NCI-H1092 treated with DMSO at 0.1 percent for 48 hours (cell line): ENCODE measurements at places on chromosomes 6 and 20.
A peak's percentile ranks its signal among the peaks of the same experiment; 100 is the strongest.

GRCh38 chr6:163180874-163181541, 233.5 kb upstream of the QKI start:
- no peak for DNase-seq

- peak; percentile 20 for DNase-seq
Measured at GRCh38 chr20:47008842-47009518, 114.3 kb downstream of the EYA2 start.

- no peak for DNase-seq
Measured at GRCh38 chr6:47403801-47404200, 73.8 kb upstream of the CD2AP start.

- DNase-seq, result peak; percentile 54
Measured at GRCh38 chr6:24666097-24666640, 530 bp downstream of the TDP2 start.

- DNase-seq, result no peak
Measured at GRCh38 chr6:169883316-169883715, 131.9 kb downstream of the ERMARD start.

DNA sequence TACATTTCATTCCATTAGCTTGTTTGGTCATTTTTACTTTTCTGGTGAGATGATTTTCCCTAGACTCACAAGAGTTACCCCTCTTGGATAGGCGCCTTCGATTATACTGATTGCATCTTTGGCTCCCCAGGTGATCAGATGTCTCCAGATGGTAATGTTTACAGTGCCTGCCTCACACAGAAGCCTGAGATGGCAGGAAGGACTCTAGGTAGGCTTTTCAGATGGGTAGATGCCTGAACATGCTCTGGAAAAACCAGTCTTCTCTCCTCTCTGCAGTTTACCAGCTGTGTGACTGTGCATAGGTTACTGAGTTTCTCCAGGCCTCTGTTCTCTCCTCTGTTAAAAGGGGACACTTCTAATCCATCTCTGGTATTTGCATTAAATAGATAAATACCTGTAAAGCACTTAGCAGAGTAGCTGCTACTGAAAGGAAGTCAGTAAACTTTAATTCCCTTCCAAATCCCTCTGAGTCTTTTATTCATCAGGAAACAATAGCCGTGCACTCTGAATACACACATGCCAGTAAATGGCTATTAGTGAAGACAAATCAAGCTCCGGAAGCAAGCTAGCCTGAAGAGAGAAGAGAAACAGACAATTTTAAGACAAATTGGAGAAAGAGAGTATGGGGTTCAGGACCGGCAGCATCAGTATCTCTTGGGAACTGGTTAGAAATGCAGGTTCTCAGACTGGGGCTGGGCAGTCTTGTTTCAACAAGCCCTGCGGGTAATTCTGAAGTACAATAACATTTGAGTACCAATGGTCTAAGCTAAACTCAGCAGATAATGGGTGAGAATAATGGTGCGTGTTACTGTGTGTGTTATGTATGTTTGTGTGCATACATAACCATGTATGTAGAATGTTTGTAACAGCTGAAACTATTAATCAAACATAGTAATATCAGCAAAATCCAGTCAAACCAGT, 139.4 kb downstream of the UST start:
- no peak for DNase-seq

DNA sequence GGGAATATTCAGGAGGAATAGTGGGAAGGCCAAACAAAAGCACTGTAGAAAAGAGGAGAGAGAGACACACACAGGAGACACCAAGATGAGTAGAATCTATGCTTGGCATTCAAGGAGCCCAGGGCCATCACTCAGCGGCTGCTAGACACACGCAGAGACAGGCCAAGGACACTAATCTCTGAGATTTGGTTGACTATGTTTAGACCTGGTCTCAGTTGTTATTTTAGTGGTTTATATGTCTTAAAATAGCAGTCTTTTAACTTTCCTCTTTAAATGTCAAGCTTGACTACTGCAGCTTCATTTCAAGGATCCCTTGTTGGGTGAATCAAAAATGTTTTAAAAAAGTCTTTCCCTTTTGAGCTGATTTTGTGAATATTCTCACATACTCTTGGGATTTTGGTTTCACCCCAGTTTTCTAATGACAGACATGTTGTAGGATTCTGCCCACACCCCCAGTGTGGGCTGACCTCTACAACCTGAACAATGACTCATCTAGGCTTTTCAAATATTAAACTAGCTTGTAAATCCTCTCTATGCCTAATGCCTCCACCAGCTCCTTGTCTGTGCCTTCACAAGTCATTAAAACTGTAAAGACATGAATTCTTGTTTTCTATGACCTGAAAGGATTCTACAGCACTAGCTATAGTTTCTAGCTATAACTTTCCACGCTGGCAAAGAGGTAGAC, 142.7 kb upstream of the EXOC2 start:
- no peak for DNase-seq

DNA sequence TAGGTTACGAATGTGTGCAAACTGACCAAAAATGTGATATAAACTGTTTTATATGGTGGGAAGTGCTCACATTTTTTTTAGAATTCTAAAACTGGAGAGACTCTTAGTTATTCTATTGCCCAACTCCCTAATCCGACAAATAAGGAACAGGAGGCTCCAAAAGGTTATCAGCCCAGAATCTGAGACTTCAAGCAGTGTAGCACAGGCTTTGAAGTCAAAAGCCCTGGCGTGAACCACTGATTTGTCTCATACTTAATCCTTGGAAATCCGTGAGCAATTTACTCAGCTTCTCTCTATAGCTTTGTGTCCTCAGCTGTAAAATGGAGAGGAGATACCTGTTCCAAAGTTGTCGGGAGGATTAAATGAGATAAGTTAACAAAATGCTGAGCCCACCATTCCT, 368.8 kb upstream of the SASH1 start:
- DNase-seq, result no peak

GRCh38 chr6:12645941-12646340, 70.6 kb upstream of the PHACTR1 start:
- DNase-seq, result no peak
